ENCODE measurements at places on chromosomes 11 and 22. TPM values are rescaled to one million over a fixed set of nuclear protein-coding genes. Genes with fewer than 3 reads are reported as not detected.

The CCDC88B gene
- 94.7 TPM for total RNA-seq

The TSPAN18 gene
- 1.1 TPM for total RNA-seq

The OR5D13 gene
- not detected for total RNA-seq

The P2RY6 gene
- not detected for total RNA-seq

The PATE4 gene
- not detected for total RNA-seq

The CD6 gene
- total RNA-seq, result 212 TPM

The TRIM51 gene
- total RNA-seq, result not detected

The PANX2 gene
- 1.4 TPM for total RNA-seq

The ESAM gene
- total RNA-seq, result 0.95 TPM

The DBX1 gene
- not detected for total RNA-seq

The RFPL3 gene
- not detected for total RNA-seq

The TM7SF2 gene
- total RNA-seq, result 18.0 TPM

The CRYAB gene
- total RNA-seq, result not detected

The TCF20 gene
- 68.0 TPM for total RNA-seq

The MTNR1B gene
- total RNA-seq, result not detected

The BATF2 gene
- total RNA-seq, result not detected

The MAJIN gene
- not detected for total RNA-seq

The KRTAP5-9 gene
- total RNA-seq, result not detected

The PRODH gene
- 0.13 TPM for total RNA-seq

All from activated CD8-positive, alpha-beta memory T cell treated with anti-CD3 and anti-CD28 coated beads for 36 hours (primary cell).